ENCODE measurements at places on chromosomes 3 and 15.

- DNase-seq: no peak
Observed at GRCh38 chr3:130737622-130738021, 9.0 kb downstream of the PIK3R4 start.

DNA sequence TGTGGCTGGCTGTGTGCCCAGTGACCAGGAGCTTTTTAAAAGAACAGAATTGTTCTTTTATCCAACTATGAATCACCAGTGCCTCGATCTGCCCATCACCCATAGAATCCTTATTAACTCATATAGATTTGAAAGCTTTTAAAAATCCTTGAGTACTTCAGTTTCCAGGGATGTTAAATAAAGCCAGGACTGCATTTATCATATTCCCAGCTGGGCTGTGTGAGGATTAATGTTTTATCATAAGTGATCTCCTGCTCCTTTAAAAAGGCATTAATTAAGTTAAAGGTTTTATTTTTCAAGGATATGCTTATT is 234.0 kb downstream of the MYRIP start:
- DNase-seq: peak; percentile 75

- DNase-seq: no peak
Observed at GRCh38 chr15:28017423-28017924, 81.6 kb downstream of the OCA2 start.

GRCh38 chr3:50430191-50430590 is 70.9 kb upstream of the TMEM115 start:
- no peak for DNase-seq

DNA sequence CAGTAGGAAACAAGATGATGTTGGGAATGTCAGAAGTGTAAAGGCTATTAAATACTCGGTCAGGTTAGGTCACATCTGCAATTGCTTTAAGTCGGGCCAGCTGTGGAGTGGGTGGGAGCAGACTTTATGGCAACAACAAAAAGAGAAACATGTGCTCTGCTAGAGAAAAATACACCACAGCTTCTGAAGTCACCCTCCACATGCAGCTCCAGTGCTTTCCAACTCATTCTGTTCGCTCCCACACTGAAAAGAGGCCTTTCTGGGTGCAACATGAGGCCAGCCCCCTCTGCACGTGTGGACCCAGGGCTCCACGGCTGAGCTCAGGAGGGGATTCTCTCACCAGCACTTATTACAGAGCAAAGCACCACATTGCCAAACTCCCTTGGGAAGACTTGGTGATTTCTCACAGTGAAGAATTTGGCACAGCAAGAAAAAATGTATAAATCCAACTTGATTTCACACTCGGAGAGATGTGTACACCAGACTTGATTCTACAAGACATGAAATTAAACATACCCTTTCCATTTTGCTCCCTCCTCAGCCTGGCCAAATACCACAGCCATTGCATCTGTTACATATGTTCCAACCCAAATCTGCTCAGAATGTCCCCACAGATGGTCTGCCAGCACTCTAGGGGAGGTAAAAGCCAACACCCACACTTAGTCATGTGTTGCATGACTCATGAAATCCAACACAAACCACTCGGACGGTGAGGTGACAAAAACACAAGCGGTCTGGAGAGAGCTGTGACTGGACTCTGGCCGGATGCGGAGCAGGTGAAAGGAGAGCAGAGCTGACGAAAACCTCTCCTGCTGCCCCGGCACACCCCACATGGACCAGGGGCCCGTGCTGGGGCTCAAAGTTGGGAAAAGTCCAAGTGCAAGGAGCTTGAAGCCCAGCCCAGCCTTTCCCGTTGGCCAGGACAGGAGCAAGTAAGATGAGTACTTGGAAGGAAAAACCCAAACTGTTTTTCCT is 74.6 kb downstream of the ITGB5 start:
- peak; percentile 98 for DNase-seq

- peak; percentile 43 for DNase-seq
Observed at GRCh38 chr3:188209740-188210139, 55.8 kb downstream of the LPP start.

DNA sequence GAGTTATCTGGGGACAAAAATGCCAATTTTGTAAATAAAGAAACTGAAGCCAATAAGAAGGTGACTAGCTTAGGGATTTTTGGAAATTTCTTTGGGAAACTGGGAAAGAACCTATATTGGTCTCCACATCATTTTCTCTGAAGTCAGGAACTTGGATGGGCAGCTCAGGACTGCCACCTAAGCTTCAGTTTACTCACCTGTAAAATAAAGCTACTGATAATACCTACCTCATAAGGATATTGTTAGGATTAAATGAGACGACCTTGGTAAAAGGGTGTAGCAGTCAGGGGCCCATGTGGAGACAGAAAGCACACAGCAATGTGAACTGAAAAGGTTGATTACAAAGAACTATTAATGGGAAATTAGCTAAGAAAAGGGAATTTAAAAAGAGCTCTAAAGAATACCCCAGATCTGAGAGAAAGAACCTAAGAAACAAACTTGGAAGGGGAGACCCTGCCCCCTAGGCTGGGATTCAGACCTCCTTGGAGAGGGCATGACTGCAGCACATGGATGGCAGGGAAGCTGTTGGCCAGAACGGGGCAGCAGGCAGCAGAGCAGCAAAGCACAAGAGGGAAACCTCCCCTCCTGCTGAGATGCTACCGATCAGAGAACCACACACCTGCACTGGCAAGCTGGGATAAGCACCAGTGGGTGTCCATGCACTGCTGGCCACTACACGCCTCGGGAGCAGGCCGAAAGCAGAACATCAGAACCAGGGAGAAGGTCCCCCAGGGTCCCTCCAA is 83.7 kb upstream of the THBS1 start:
- DNase-seq: no peak

DNA sequence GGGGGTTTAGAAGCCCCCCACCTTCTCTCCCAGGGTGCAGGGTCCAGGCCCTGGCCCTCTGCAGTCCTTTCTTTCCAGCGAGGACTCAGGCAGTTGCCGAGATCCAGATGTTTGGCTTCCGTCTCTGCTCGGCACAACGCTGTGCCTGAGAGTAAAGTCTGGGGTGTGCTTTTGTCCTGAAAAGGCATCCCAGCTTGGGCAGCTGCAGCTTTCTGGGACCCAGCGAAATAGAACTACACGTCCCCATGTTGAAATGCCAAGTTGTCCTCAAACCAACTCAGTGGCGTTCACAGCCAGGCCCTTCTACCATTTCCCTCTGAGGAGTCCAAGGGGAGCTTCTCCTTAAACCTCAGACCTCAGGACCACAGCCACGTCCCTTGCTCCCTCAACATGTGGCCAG is 23.1 kb downstream of the FGD5 start:
- DNase-seq: no peak

- no peak for DNase-seq
Observed at GRCh38 chr3:126292318-126293070, 64.7 kb downstream of the KLF15 start.

- no peak for DNase-seq
Observed at GRCh38 chr3:114214542-114215341, 22.6 kb downstream of the ZNF80 start.

- DNase-seq: peak; percentile 43
Observed at GRCh38 chr3:141680620-141681389, 57.3 kb upstream of the RNF7 start.

GRCh38 chr3:113614402-113614801 is 82.0 kb downstream of the USF3 start:
- no peak for DNase-seq

- no peak for DNase-seq
Observed at GRCh38 chr15:88118035-88118434, 138.5 kb downstream of the NTRK3 start.

GRCh38 chr15:89143503-89144162 is 55.4 kb downstream of the ABHD2 start:
- DNase-seq: peak; percentile 93

DNA sequence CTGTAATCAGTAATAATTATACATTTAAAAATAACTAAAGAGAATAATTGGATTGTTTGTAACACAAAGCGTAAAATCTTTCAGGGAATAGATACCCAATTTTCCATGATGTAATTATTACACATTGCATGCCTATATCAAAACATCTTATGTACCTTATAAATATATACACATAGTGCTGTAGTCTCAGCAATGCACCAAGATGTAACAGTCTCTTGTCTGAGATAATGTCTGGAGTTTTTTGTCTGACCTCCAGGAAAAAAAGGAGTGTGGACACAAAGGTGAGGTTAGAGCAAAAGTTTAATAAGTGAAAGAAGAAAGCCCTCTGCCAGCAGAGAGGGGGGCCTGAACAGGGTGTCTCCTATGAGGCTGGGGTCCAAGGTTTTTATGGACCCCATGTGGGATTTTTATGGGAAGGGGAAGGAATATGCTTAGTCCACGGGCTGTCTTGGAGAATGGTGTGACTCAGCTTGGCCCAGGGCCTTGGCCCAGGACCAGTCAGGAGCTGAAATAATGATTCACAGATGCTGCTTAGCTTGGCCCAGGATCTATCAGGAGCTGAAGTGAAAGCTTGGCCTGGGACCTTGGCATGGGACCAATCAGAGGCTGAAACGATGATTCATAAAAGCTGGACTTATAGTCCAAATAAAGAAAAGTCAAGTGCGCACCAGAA is 545.0 kb downstream of the ZPLD1 start:
- peak; percentile 91 for DNase-seq

GRCh38 chr15:57031605-57032004 is 113.2 kb downstream of the TCF12 start:
- peak; percentile 52 for DNase-seq

- DNase-seq: peak; percentile 44
Observed at GRCh38 chr3:53195602-53196574, 34.9 kb downstream of the PRKCD start.

DNA sequence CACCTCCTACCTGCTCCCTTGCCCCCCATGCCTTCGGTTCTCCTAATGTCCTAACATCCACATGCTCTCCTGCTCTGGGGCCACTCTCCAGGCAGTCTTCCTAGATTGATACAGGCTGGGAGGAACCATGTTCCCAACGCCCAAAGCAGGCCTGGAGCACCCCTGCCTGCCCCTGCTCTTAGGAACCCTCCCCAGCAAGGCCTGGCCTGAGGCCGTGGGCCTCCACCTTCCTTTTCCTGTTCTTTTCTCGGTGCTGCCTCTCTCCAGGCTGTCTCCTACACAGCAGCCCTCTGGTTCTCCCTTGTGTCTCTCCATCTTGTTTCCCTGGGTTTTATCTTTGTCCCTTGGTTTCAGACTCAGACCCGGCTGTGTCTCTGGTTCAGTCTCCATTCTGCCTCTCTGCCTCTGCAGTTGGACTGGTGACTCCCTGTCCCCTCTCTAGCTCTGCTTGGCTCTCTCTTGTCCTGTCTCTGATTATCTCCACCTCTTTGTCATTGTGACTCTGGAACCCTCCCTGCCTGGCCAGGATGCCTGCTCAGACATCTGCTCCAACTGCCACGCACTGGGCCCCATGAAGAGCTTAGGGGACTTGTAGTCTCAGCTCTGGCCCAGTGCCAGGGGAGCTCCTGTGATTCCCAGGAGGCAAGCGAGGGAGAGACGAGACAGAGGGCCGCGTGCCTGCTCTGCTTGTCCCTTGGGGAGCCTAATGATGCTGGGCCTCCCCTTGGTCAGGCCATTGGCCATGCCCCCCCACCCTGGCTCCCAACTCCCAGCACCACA is 26.0 kb upstream of the RPL29 start:
- peak; percentile 35 for DNase-seq

DNA sequence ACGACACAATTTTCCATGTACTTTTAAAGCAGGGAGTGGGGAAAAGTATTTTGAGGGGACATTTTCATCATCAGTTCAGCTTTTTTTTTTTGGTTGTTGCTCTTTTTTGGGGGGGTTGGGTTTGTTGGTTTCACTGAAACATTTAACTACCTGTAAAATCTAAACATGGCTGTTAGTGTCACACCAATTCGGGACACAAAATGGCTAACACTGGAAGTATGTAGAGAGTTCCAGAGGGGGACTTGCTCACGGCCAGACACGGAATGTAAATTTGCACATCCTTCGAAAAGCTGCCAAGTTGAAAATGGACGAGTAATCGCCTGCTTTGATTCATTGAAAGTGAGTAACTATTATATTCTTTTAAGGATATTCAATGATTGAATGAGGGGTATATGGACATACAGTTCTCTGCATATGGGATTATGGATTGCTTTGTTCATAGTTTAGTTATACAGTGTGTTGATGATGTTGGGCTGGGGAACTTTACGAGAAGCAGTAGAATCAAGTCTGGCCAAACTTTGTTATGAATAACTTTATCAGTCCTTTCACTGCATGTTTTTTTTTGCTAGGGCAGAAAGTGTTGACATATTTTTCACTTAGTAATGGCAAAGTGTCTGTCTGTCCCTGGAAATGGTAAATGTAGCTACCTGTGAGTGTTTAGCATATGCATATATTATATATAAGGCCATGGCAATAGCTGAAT is 31.5 kb downstream of the MBNL1 start:
- peak; percentile 25 for DNase-seq

Data from fibroblast of skin of scalp (primary cell).